H1 (cell line): ENCODE measurements at places on chromosomes 13 and 19. TPM values are rescaled to one million over a fixed set of nuclear protein-coding genes. Genes with fewer than 3 reads are reported as not detected.

DNA sequence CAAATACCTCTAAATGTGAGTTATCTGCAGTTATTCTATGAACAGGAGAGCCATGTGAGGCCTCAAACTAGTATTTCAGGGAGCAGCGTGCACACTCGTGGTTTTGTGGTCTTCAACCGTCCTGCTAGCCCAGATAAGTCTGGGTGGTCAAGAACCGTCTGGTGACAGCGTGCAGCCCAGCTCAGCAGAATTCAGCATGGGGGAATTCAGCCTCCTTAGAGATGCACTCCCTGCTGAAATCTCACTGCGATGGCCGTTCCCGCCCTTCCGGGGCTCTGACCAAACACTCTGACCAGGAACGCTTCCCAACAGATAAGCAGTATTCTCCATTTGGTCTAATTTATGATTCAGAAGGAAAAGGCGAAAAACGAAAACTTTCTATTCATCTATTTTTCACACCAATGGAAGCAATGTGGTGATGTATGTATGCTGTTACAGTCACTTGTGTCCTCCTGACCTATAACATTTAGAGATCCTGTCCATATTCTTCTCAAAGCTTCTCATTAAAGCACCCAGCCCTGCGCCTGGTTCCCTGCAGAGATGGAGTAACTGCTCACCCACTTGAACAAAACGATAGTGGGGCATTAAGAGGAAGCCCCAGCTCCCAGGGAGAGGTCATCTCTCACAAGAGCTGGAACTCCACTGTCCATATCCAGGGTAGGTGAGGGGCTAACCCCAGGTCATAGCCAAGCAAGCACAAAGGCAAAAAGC is 2.9 kb downstream of the ANKRD27 start:
- no peak overlapping the region for H3K27ac ChIP-seq
- no peak overlapping the region for H3K4me3 ChIP-seq
- peaks cover 4% of the 10 kb centered on the region for H3K4me1 ChIP-seq
- H3K36me3 ChIP-seq: no peaks in the 10 kb centered on the region
- DNase-seq: no peak

DNA sequence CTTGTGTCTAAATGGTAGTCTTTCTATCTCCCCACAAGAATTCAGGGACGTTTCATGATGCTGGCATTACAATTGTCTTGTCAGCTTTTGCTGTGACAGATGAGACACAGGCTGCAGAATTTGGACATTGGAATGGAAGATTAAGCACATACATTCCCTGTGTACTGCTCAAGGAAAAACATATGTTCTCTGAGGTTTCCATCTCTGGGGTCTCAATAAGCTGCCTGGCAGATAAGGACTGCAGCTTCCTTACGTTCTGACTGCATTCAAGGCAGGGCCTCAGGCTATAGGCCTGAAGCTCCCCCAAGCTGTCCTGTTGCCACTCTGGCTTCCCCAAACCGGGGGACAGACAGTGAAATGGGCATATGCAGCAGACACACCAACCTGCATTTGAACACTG is 91.3 kb upstream of the KL start:
- no peak overlapping the region for H3K4me3 ChIP-seq
- no peaks in the 10 kb centered on the region for H3K36me3 ChIP-seq
- no peak overlapping the region for H3K27ac ChIP-seq

- H3K36me3 ChIP-seq: no peaks in the 10 kb centered on the region
- DNase-seq: no peak
Measured at GRCh38 chr13:73467125-73467524, 408.3 kb downstream of the KLF5 start.

TMPRSS9 gene
- 0.19 and 0.33 TPM in 2 replicates for total RNA-seq
